Transverse colon (tissue), 4 donors: ENCODE measurements at places on chromosomes 3 and 15. TPM values are rescaled to one million over a fixed set of nuclear protein-coding genes. Genes with fewer than 3 reads are reported as not detected.
A peak's percentile ranks its signal among the peaks of the same experiment; 100 is the strongest.

Gene ANKUB1
- not detected for total RNA-seq

DNA sequence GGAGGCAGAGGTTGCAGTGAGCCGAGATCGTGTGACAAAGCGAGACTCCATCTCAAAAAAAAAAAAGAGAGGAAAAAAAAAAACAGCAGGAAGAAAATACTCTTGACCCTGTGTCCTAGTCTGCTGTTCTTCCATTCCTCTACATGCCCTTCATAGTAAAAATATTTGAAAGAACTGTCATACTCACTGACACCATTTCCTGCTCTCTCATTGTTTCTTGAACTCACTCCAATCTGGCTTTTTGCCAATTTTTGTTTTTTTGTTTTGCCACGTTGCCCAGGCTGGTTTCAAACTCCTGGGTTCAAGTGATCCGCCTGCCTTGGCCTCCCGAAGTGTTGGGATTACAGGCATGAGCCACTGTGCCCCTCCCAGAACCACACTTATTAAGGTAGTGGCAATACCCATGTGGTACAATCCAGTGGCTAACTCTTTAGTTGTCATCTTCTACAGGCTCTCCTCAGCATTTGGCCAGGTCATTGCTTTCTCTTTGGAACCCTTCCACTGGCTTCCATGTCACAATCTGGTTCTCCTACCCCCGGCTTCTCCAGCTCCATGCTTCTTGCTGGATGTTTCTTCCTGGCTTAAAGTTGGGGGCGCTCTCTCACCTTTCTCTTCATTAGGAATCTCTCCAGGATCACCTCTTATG is 238.2 kb upstream of the C2CD4B start:
- H3K27me3 ChIP-seq, result no peaks in the 10 kb centered on the region
- DNase-seq, result no peak
- H3K4me3 ChIP-seq, result no peak overlapping the region
- no peaks in the 10 kb centered on the region for H3K4me1 ChIP-seq
- peak overlapping the region; percentile 37 for H3K27ac ChIP-seq
- no peaks in the 10 kb centered on the region for H3K36me3 ChIP-seq

GRCh38 chr3:33883538-33883950 is 85.1 kb downstream of the PDCD6IP start:
- H3K4me1 ChIP-seq, result no peaks in the 10 kb centered on the region
- no peak overlapping the region for H3K27ac ChIP-seq
- DNase-seq, result no peak
- H3K4me3 ChIP-seq, result no peak overlapping the region

DNA sequence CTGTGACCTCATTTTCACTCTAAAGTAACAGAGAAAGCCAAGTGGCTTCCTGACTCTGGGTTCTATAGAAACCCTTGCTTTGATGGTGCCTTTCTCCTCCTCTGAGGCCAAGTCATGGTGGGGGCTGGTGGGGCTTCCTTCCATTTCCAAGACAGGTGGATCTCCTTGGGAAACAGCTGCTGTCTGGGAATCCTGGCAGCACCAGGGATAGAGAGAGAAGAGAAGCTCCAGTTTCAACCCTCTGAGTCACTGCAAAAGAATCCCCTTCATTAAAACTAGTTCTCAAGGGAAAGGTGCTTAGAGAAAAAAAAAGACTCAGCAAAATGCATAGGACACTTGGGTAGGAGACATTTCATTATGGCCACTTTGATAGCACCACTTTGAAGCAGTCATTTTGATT is 614.4 kb downstream of the FHIT start:
- H3K4me3 ChIP-seq, result no peak overlapping the region
- H3K27ac ChIP-seq, result no peak overlapping the region
- H3K4me1 ChIP-seq, result no peaks in the 10 kb centered on the region
- no peak for DNase-seq

DNA sequence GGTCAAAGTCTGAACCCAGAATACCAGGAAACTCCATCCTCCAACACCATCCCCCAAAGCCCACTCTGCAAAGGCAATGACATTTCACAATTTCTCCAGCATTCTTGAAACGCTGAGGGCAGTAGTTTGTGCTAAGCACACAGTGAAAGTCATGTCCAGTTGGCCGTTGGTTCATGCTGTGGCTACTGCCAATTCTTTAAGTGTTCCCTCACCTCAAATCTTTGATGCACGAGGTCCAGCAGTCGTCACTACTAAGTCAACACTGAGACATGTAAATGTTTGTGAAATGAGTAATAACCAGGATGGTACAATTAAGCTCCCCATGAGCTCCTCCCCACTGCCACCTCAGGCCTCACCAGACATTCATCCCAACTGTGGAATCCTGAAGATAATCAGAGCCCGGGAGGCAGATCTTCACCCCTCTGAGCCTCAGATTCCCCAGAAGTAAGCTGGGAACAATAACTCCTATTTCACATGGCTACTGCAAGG is 7.0 kb downstream of the SUCLG2 start:
- peak; percentile 46 for DNase-seq
- H3K27ac ChIP-seq, result peak overlapping the region; percentile 62
- peaks cover 42% of the 10 kb centered on the region for H3K4me1 ChIP-seq
- H3K4me3 ChIP-seq, result no peak overlapping the region

DNA sequence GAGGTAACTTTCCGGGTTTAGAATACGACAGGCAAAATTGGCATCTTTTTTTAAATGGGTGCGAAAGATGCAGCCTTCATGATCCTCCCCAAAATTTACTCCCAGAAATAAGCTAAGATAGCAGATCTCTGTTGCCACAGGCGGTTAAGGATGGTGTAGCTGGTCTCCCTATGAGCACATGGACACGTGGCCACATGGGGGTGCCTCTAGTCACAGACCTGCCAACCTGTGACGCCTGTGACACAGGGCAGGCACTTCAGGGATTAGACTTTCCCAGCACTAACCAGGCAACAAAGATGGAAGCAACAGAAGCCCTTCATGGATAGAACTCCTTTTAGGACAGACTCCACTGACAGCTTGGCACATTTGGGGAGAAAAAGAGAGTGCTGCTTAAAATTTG is 320.3 kb downstream of the THSD4 start:
- no peaks in the 10 kb centered on the region for H3K27me3 ChIP-seq
- H3K4me3 ChIP-seq, result no peak overlapping the region
- H3K36me3 ChIP-seq, result no peaks in the 10 kb centered on the region
- H3K4me1 ChIP-seq, result no peaks in the 10 kb centered on the region
- no peak for DNase-seq

GRCh38 chr3:97736928-97737327 is 27.6 kb upstream of the ARL6 start:
- no peak overlapping the region for H3K27ac ChIP-seq
- no peaks in the 10 kb centered on the region for H3K4me1 ChIP-seq
- no peaks in the 10 kb centered on the region for H3K36me3 ChIP-seq
- H3K4me3 ChIP-seq, result no peak overlapping the region
- no peak for DNase-seq

Gene SCAANT1
- not detected for total RNA-seq

Gene HIGD2B
- not detected for total RNA-seq

DNA sequence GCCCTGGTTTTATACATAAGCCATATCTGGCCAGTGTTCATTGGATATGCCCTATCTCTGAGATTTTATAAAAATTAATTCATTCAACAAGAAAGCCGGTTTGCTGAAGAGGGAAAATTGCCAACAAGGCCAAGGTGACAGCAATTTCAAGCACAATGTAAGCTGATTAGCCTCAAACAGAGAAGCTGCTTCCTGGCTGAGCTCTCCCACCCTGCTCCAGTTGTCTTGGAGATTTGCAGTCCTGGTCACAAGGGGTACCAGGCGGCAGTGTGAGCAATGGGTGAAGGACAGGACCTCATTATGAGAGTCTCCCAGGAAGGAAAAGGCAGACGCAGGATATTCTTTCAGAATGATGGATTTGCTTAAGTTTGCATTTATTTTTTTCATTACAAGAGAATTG is 5.4 kb upstream of the THSD4 start:
- H3K27me3 ChIP-seq, result no peaks in the 10 kb centered on the region
- no peak for DNase-seq
- H3K36me3 ChIP-seq, result no peaks in the 10 kb centered on the region
- H3K27ac ChIP-seq, result no peak overlapping the region
- no peak overlapping the region for H3K4me3 ChIP-seq
- H3K4me1 ChIP-seq, result peaks cover 6% of the 10 kb centered on the region

DNA sequence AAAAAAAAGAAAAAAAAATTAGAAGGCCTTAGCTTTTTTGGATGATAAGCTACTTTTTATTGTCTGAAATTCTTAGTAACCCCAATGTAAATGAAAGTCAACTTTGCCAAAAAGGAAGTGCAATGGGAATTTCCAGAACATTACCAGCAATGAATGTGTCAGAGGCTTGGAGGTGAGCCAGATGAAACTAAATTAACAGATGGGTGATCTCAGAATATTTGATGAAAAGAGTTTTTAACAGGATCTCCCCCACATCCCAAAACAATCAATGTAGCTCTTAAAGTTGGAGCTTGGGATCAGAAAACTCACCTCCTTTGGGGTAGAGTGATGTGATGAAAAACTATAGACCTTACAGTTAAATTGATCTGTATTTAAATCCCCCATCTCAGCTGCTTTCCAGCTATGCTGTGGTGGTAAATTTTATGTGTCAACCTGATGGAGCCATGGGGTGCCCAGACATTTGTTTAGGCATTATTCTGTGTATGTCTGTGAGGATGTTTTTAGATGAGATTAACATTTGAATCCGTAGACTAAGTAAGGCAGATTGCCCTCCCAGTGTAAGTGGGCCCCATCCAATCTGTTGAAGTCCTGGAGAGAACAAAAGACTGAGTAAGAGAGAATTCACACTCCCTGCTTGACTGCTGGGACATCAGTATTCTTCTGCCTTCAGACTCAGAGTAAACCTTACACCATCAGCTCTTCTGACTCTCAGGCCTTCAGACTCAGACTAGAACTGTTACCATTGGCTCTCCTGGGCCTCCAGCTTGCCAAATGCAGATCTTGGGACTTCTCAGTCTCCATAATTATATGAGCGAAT is 84.3 kb upstream of the TNFSF10 start:
- H3K27ac ChIP-seq, result peak overlapping the region; percentile 19
- no peaks in the 10 kb centered on the region for H3K36me3 ChIP-seq
- no peak for DNase-seq
- H3K4me3 ChIP-seq, result no peak overlapping the region
- H3K27me3 ChIP-seq, result no peaks in the 10 kb centered on the region

Gene P4HTM
- total RNA-seq, result 43.4 TPM

Gene UBXN7
- 15.1 TPM for total RNA-seq

Gene PPP1R14D
- total RNA-seq, result 256 TPM

GRCh38 chr15:52486003-52486996 is 42.4 kb downstream of the MYO5A start:
- H3K27ac ChIP-seq, result no peak overlapping the region
- H3K4me3 ChIP-seq, result no peak overlapping the region
- no peaks in the 10 kb centered on the region for H3K36me3 ChIP-seq
- H3K27me3 ChIP-seq, result no peaks in the 10 kb centered on the region
- H3K4me1 ChIP-seq, result peaks cover 3% of the 10 kb centered on the region

Gene FBN1
- 30.0 TPM for total RNA-seq

DNA sequence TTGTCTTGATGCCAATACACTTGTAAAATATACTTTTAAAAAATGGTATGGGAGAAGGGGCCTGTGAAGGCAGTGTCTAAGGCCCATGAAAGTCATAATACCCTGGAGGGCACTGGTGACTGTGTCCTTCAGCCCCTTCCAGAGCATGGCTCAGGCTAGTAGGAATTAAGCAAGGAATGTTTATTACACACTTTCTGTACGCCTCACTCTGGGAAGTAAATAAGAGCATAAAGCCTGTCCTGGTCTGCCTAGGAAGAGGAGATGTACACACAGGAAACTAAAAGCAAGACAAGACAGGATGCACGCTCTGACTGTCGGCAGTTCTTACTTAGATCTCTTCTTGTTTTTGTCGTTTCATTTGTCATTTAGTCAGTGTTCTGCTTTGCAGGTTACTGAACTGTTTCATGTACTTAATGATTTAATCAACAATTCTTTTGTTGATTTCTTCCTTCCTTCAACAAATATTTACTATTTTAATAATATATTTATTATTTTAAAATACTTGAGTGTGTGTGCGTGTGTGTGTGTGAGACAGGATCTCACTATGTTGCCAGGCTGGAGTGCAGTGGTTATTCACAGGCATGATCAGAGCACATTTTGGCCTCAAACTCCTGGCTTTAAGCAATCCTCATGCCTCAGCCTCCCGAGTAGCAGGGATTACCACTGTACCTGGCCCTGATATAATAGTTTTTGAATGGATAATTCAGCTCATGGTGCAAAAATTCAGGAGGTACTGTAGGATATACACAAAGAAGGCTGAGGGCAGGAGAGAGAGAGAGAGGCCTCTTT is 9.0 kb upstream of the SMAD6 start:
- H3K27ac ChIP-seq, result peak overlapping the region; percentile 31
- no peak overlapping the region for H3K4me3 ChIP-seq
- H3K4me1 ChIP-seq, result no peaks in the 10 kb centered on the region
- DNase-seq, result no peak

Gene ATP13A5
- not detected for total RNA-seq

- no peaks in the 10 kb centered on the region for H3K36me3 ChIP-seq
- no peaks in the 10 kb centered on the region for H3K4me1 ChIP-seq
These were observed 376.9 kb upstream of the RASGRP1 start for GRCh38 chr15:38941399-38941953.

DNA sequence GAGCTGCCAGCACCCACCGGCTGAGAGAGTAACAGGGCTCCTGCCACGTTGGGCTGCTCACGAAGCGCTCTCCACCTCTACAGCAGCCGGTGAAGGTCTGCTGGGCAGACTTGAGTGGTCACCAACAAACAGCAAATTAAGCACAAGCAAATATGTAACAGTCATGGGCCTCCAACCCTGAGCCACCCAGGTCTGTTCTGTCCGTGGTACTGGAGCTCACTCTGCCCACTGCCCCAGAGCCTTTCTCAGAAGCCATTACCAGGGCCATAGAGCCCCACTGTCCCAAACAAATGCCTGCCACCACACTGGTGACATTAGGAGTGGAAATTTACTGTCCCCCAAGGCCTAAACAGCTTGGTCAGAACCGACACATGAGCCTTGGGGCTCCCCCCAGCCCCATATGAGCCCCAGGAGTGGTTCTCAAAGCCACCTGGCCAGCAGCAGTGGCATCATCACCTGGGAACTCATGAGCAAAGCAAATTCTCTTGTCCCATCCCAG is 56.6 kb downstream of the LRIG1 start:
- H3K27me3 ChIP-seq, result no peaks in the 10 kb centered on the region
- no peaks in the 10 kb centered on the region for H3K36me3 ChIP-seq
- peak overlapping the region; percentile 81 for H3K27ac ChIP-seq
- no peak overlapping the region for H3K4me3 ChIP-seq
- DNase-seq, result no peak
- H3K4me1 ChIP-seq, result peaks cover 72% of the 10 kb centered on the region

Gene CGNL1
- total RNA-seq, result 2.2 TPM

- no peaks in the 10 kb centered on the region for H3K36me3 ChIP-seq
- H3K27ac ChIP-seq, result peak overlapping the region; percentile 67
- peaks cover 20% of the 10 kb centered on the region for H3K4me1 ChIP-seq
- no peaks in the 10 kb centered on the region for H3K27me3 ChIP-seq
These were observed 13.4 kb upstream of the MBNL1 start for GRCh38 chr3:152255290-152255689.

Gene IMPG2
- total RNA-seq, result 0.32 TPM

DNA sequence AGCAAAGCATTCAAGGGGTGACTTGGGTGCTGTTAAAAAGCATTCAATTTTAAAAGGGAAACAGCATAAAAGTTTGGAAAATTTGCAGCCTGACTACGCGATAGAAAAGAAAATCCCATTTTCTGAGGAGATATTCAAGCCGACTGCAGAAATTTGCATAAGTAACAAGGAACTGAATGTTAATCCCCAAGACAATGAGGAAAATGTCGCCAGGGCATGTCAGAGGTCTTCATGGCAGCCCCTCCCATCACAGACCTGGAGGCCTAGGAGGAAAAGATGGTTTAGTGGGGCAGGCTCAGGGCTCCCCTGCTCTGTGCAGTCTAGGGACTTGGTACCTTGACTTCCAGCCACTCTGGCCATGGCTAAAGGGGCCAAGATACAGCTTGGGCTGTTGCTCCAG is 93.1 kb downstream of the ISL2 start:
- H3K4me3 ChIP-seq, result no peak overlapping the region
- no peak for DNase-seq
- no peaks in the 10 kb centered on the region for H3K4me1 ChIP-seq
- no peak overlapping the region for H3K27ac ChIP-seq
